EH (cell line): ENCODE measurements at places on chromosomes 3 and 15.

DNA sequence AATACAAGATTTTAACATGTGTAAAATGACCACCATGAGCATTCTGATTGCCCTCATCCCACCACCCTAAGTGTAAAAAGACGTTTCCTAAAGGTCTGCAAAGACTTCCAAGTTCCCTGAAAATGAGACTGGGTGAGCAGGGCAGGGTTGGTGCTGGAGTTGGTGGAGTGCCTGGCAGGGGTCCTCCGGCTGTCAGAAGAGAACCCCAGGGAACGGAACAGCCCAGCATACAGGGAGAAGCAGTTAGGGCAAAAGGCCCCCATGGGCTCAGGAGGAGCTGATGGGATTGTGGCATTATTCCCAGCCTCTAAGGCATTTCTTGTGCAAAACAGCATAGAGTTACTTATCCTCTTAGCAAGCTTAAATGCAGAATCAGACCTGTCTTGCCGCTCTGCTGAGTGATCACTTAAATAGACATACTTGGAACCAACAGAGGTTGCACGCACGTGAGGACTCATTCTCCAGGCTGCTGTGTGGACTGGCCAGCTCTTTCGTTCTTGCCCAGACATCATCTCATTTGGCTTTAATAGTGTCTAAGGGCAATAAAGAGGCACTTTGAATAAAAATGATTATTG lies 36.0 kb downstream of the XYLB start:
- no peak for DNase-seq

- peak; percentile 48 for DNase-seq
Measured at GRCh38 chr3:134640872-134641470, 9.9 kb downstream of the KY start.

DNA sequence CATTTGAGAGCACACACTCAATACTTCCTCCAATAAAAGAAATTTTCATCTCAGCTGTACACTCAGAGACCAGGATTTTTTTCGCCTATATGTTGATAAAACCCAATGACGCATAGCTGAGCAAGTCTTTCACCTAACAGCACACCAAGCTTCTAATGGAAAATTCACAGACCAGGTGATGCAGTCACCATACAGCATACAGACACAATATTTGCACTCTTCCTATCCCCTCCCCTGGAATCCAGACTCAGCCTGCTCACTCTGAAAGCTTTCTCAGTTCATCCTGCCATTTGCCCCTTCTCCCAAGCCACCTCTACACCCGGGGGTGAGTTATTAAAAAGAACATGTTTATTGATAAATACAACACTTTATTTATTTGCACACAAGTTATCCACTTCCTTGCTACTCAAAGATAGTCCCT lies 1.7 kb downstream of the TBC1D5 start:
- peak; percentile 29 for DNase-seq

GRCh38 chr15:32641517-32642059 lies at the start of gene SCG5:
SCG5 (plus strand) TSS chr15:32641710; CDS start chr15:32643593, 1,883 bp downstream.
- peak; percentile 25 for DNase-seq

DNA sequence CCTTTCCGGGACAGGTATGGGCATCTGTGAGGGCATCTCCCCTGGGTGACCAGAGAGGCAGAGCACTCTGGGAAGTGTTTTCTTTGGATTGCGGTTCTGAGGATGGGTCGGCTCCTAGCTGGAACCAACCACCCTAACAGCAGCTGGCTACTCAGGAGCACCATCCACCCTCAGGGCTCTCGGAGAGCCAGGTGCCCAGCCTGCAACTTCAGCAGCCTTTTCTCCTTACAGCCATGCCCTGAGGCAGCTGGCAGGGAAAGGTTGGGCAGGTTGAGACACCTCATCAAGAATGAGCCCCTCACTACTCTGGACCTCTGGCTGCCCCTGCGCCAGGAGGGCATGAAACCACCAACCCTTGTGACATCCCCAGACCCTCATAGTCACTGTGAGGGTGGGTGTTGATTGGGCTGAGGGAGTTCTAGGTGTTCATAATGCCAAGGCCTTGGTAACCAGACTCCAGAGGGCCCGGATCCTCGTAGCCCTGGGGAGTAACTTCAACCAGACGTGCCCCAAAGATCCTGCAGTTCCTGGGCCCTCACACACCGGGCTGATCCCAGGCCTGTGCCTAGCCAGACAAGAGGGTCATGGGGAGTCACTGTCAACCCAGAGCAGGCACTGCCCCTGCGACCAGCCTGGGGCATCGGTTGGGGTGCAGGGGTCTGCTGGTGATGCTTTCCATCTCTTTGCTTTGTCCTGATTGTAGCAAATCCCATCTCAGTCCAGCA lies 114.4 kb upstream of the ABHD17C start:
- DNase-seq = no peak

GRCh38 chr3:126526668-126527005 lies 2.7 kb downstream of the CHST13 start:
- DNase-seq = no peak

GRCh38 chr3:14512281-14512941 lies 27.7 kb downstream of the GRIP2 start:
- no peak for DNase-seq

GRCh38 chr3:84136425-84136824 lies 822.4 kb upstream of the CADM2 start:
- DNase-seq = no peak
